Endothelial cell (in vitro differentiated cells): ENCODE measurements at places on chromosomes 2 and 18.

GRCh38 chr2:64359171-64359891 is 94.6 kb upstream of the LGALSL start:
- DNase-seq: no peak

GRCh38 chr2:28639092-28639691 is 112.4 kb upstream of the PPP1CB start:
- no peak for DNase-seq

GRCh38 chr18:54906331-54907185 is 52.7 kb downstream of the CCDC68 start:
- no peak for DNase-seq

DNA sequence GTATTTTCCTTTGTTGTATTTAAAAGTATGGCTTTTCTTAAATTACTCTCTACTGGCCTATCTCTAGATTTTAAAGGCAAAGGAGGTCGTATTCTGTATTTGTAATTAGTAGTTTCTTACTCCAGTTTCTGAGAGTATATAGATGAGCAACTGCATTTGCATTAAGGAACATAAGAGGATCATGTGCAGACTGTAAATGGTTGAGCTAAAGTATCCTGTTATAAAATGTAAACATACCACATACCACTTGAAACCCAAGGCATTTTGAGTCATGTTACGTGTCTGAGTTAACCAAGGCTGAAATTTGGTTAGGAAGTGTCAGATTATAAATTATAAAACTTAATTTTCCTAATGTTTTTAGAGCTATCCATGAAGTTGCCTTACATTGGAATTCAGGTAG is 76.3 kb downstream of the GPD2 start:
- DNase-seq: no peak

- no peak for DNase-seq
Observed at GRCh38 chr2:232147440-232148077, 186.0 kb downstream of the DIS3L2 start.

GRCh38 chr2:78417355-78417754 is 608.1 kb upstream of the REG3G start:
- DNase-seq: no peak

DNA sequence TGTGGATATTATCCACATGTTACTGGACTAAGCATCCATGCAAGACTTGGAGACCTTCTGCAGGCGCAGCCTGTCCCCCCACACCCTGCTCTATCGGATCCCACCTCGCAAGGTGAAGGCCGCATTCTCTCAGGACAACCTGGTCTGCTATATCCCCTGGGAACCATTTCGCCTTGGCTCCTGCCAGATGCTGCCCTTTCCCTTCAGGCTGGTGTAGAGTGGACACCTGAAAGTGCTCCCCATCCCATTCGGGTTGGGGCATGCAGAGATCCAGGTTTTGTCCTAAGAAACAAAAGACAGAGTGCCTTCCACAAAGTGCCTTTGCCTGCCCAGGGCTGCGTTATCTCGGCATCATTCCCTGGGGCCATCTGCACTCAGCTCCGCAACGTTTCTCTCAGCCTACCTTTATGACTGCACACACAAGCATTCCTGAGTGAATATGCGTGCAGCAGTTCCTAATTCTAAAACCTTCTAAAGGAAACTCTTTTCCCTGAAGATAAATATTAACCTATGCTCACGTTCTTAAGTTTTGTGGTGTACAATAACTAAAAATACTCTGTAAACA is 20.5 kb downstream of the FHL2 start:
- DNase-seq: no peak

DNA sequence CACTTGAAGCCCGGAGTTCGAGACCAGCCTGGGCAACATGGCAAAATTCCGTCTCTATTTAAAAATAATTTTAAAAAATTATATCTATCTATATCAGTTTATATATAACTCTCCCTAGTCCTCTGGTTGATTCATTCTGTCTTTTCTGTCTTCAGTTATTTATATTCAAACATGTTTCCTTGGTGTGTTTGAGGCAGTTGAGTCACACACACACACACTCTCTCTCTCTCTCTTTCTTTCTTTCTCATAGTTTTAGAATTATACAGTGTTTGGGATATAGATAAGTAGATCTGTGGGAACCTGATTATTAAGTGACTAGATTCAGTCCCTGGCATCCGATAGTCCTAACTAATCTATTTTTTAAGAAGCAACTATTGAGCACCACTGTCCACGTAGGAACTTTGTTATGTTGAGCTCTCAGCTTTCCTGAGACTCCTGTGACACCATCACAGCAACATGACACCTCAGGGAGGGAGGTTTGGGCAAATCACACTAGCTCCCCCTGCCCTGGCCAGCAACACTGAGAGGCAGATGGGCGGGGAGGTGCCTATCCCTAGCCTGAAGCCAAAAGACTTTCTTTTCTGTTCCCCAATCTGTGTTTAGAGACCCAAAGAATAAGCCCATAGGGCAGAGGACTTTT is 482.7 kb downstream of the DLGAP1 start:
- no peak for DNase-seq

DNA sequence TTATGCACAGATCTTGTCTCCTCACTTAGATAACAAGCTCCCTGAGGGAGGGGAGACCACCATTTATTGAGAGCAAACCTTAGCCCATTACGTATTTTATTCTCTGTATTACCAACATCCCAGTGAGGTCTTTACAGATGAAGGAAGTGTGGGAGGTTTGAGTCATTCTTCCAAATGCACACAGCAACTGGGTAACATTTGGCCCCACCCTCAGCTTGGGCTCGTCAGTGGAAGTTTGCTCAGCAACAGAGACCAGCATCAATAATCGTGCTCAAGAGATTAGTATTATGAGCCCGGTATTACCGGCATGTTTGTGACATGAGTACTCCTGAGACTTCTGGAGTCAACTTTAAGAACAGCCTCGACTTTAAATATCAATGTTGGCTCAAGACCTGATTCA is 168.6 kb downstream of the ETAA1 start:
- no peak for DNase-seq

DNA sequence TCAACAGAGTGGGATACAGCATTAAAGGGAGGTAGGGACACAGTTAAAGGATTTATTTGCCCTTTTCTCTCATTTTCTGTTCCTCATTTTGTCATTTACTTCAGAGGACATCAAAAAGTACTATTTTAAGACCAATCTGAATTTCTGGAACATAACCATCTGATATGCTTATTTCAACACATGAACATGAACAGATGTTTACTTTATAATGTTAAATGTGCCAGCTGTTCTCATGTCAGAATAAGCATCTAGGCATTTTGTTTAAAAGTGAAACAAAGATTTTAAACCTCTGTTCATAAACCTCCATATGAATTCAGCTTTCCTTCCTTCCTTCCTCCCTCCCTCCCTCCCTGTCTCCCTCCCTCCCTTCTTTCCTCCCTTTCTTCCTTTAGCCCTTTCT is 677.7 kb downstream of the CNTNAP5 start:
- DNase-seq: no peak

DNA sequence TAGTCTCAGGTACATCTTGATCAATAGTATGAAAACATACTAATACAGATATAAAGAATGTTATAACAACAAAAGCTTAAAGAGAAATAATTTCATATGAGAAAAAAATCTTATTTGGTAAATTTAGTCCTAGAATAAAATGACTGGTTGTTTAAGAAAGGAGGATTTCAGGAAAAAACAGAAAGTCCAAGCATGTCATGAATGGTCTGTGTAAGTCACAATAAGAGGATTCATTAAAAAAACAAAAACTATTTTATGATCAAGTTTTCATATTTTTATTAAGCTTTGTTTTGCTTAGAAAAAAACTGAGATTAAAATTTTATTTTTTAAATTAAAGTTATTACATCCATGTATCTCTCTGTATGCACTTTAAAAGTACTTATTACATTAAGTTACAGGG is 353.9 kb upstream of the SPHKAP start:
- DNase-seq: no peak

- no peak for DNase-seq
Observed at GRCh38 chr18:55422456-55423180, 165.4 kb downstream of the TCF4 start.

DNA sequence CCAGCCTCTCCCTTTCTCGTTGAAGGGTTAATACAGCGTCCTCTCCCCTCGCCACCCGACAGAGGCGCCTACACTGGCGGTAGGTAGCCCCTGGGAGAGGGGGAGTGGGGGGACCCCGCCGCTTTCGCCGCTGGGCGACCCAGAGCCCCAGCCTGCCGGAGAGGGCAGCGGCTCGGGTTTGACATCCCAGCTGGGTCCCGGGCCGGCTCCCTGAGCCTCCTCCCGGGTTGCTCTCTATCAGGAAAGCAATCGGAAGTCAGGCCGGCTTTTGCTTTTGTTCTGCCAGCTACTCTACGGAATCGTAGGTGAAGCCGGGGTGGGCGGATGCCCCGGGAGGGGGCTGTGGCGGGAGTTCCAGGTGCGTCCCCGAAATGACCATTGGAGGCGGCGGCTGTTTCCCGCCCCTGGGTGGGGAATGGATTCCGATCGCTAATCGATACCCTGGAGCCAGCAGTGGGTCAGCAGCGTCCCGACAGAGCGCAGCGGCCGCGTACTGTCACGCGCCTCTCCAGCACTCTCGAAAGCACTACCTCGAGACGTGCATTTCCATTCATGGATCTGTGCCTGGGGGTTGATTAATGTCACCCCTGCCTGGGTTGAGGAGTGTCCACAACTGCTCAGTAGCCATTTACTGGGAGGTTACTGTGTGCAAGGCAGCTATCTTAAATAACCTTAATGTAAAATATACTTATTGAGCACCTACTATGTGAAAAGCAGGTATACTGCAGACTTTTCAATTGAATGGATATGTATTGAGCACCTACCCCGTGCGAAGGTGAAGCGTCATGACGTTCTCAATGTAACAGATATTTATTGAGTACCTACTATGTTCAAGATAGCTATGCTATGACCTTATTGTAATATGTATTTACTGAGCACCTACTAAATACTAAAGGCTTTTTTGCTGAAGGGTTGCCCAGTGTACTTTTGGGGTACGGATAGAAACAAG is 1.1 kb downstream of the MAPK4 start:
- DNase-seq: peak; percentile 11

DNA sequence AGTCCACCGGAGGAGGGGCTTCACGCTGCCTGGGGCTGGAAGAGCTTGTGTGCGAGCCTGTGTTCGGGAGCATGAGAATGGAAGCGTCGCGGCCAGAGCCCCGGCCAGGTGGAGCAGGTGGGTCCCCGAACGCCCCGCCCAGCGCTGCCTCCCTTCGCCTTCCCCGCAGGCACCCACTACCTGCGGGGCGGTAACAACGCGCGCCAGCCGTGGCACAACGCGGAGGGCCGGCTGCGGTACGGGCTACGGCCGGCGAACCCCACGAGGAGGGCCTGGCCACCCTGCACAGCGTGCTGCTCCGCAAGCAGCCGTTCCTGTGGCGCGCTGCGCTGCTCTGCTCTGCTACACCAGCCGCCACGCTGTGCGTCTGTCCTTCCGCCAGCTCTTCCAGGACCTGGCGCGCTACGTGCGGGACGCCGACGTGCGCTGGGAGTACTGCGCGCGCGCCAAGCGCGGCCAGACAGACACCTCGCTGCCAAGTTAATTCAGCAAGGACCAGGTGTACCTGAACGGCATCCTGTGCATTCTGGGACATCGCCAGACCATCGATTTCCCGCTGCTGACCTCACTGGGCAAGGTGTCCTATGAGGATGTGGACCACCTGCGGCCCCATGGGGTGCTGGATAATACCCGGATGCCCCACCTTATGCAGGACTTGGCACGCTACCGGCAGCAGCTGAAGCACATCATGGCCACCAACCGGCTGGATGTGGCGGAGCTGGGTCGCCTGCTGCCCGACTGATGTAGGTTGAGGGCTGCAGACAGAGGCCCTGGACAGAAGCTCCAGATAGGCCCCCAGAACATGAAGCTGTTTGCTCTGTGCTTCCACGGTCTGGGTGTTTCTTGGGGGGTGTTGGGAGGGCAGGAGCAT is 200.6 kb downstream of the NAPG start:
- DNase-seq: no peak

DNA sequence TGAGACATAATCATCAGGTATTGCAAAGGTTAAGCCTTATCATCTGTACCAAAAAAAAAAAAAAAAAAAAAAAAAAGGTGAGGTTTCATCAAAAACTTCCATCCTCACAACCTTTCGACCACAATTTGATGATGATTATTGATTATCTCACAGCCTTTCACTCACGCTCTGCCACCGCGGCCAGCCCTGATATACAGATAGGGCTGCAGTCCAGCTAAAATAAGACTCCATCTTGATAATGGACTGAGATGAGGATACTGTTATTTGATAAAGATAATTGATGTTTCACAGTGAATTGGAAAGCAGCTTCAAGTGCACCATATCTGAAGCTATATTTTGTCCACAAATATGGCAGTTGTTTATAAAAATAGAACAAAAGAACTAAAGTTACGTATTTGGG is 159.7 kb upstream of the BOD1L2 start:
- DNase-seq: no peak

- DNase-seq: no peak
Observed at GRCh38 chr18:12686100-12686499, 16.4 kb downstream of the CEP76 start.

GRCh38 chr2:124668161-124668560 is 643.1 kb downstream of the CNTNAP5 start:
- DNase-seq: no peak

DNA sequence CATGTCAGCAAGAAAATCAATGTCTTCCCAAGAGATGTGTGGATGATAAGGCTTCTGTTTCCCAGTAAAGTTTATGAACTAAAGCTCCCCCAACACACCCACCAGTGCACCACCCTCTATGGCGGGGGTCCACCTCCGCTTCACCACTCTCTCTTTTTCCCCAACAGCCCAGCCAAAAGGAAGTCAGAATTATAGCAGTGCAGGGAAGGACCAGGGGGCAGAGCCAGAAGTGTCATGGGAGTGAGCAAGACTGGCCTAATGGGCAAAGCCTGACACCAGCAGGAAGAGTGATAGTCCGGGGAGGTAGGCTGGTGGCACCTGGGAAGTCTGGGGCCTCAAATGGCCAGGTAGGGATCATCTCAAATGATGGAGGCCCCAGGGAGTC is 167.7 kb downstream of the ZFP36L2 start:
- DNase-seq: no peak

- DNase-seq: no peak
Observed at GRCh38 chr2:122864728-122865127, 1109.3 kb downstream of the TSN start.

DNA sequence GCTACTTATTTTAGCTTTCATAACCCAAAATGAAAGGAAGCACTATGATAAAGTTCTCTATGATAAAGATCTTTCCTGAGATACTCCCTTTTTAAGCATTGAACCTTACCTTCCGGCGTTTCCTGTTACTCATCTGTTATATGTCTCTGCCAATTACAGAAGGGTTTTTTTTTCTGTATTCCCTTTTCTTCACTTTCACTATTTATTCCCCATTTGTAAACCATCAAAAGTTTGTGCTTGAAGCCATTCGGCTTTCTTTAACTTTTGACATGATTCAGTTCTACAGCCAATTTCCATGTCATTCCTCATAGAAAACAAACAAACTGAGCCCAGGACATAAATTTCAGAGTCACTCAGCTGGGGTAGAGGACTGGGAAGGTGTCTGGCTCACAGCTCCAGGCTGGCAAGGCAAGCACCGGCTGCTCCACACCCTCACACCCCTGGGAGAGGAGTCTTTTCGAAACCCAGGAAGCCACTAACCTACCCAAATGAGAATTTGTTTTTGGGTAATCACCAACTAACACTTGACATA is 429.4 kb upstream of the TRIB2 start:
- DNase-seq: no peak

- DNase-seq: no peak
Observed at GRCh38 chr2:137929519-137929916, 34.8 kb upstream of the HNMT start.

GRCh38 chr18:12154361-12154760 is 60.7 kb downstream of the ANKRD62 start:
- no peak for DNase-seq
